ENCODE measurements at places on chromosomes 4 and X. TPM values are rescaled to one million over a fixed set of nuclear protein-coding genes. Genes with fewer than 3 reads are reported as not detected.

DNA sequence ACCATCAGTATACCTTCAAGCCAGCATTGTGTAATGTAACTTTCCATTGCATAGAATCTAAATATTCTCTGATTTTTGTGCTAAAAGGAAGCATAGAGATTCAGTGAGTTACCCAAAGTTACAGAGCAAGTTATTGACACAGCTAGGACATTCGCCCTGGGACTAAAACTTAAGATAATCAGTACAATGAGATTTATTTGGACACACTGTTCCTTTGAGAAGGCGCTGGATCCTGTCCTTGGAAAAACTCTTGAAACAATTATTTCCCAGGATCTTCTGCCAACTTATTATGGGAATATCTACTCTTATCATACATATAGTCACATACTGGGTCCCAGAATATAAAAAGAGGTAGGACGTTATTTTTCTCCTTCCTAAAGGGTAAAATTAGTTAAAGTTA, 392.0 kb downstream of the UBE2NL start:
- no peak for DNase-seq

GRCh38 chr4:158802914-158803313, 34.1 kb downstream of the FNIP2 start:
- no peak for DNase-seq

DNA sequence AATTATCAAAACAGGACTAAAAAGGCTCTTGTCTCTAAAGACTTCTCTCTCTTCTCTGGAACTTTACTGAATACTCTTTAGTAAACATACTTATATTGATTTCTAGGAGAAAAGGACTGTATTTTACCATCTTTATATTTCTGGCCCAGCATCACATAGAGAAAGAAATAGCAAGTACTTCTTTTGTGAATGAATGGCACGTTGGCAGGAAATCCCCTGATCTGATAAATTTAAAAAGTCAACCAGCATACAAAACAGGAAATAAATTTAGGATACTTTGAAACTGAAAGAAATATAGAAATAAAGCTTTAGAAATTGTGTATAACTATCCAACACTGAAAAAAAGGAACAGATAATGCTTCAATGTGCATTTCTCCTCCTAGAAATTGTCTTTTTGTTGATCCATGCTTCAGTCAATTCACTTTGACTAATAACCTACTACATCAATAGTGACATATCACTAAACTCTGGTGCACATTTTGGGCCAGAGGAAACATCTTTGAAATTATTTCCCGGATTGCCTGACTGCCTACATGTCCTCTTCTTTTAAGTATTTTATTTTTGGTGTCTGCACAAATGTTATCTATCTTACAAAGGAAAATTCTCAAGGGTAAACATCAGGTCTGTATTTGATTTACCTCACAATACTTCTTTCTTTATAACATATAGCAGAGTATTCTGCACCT, 183.5 kb upstream of the FSTL5 start:
- DNase-seq: no peak

DNA sequence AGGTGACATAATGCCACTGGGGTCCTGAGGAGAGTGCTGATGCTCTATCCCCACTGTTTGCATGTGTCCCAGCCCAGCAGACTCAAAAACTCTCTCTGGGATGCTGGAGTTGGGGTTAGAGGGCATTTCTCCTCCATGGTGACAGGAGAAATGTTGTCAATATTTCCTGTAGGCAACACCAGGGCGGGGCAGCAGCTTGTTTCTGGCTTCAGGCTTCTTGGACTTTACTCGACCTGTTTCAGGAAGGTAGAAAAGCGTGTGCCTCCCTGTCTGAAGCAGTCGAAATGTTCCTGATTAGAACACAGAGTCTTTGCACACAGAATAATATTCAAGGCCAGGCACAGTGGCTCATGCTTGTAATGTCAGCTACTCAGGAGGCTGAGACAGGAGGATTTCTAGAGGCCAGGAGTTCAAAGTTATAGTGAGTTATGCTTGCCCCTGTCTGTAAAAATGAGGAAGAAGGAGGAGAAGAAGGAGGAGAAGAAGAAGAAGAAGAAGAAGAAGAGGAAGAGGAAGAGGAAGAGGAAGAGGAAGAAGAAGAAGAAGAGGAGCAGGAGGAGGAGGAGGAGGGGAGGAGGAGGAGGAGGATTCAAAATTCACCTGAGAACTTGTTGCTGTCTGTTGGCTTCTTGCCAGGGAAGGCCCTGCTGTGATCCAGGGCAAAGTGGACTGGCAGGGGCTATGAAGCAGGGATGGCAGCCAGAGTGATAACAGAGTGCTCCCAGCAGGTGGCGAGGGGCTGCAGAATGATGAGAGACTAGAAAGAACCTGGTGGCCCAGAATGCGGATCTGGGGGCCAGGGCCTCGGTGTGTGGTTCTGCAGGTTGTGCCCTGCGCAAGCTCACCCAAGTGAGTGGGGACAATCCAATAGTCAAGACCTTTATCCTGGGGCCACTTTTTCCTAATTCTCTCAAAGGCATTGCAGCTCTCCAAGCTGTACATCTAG, 82.9 kb downstream of the RTL5 start:
- DNase-seq: no peak

DNA sequence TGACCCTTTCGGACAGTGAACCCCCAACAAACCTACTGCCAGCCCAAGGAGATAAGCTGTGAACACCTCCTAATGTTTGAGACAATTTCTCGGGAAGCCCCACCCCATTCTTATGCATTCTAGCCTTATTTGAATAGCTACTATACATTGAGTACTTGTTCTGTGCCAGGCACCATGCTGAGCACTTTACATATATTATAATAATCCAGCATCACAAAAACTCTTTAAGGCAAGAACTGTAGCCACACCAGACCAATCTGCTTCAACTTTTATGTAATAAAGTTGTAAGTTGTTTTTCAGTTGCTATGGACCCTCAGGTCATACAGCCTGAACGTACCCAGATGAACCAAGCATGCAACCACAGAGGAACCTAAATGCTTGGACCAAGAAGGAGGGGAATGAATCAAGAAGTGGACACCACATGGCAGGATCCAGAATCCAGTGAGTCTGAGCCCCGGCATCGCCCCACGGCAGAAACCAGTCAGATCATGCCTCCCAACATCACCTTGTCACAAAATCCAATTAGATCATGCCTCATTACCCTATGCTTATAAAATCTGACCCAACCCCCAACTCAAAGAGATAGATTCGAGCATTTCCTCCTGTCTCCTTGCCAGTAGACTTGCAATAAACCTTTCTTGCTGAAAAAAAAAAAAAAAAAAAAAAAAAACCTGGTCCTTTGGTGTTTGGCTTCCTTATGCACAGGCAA, 225.0 kb downstream of the QDPR start:
- no peak for DNase-seq

DNA sequence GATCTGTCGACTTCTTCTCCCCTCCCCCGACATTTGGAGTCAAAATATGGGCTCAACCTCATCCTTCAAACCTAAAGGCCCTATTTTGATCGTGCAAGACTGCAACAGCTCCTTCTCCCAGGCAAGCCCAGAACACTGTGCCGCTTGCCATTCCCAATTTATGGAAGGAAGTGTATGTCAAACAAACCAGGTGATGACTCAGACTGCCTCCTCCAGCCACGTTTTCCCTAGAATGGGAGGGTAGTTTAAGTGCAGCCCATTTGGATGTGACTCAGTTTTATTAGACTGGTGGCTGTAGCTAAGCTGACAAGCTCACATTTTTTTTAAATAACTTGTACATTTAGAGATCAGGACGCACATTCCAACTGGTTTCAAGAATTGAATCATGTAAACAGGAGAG, 570.4 kb upstream of the DIPK2B start:
- no peak for DNase-seq

NFXL1 gene
- total RNA-seq: 26.9 TPM

- DNase-seq: no peak
Measured at GRCh38 chr4:152708361-152708760, 28.6 kb upstream of the TMEM154 start.

GRCh38 chr4:107561481-107561880, 158.6 kb downstream of the PAPSS1 start:
- no peak for DNase-seq

DNA sequence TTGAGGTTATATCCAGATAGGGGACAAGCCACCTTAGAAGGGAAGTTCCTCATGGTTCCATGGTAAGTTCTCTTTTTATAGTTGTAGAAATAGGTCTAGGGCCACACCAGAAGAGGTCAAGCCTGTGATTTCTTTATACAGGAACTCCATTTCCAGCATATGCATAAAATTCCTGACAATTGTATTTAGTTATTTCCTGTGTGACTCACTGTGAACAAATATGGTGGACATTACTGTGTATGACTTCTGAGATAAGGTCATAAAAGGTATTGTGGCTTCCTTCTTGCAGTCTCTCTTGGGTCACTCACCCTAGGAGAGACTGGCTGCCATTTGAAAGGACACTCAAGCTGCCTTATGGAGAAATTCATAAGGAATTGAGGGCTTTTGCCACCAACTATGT, 2.2 kb upstream of the C4orf36 start:
- no peak for DNase-seq

DNA sequence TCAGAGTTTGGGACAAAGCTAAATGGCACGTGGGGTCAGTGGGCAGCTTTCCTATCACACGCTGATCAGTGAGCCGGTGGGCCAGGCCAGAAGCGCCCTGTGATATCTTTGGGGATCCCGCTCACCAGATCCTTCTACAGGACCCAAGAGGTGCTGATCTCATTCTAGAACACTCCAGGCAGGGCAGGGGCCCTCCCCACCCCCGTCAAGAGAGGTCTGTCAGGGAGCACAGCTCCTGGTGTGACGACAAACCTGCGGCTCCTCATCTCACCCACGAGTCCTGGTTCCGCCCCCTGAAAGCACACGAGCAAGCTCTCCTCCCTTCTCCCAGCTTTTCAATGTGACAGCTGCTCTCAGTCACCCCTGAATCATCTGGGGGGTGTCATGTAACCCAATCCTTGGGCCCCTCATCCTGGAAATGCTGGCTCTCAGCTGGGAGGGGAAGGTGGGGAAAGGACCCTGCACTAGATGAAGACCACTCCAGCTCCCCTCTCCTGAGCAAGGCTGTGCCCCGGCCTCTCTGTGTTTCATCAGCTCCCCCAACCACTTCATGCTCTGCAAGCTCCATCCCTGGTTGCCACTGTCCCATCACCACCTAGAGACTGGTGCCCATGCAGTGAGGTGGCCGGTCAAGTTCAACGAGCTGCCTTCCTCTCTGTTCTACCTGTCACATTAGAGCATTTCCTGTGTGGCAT, 4.6 kb downstream of the HCFC1 start:
- DNase-seq: no peak

RP2 gene
- 6.6 TPM for total RNA-seq

DNA sequence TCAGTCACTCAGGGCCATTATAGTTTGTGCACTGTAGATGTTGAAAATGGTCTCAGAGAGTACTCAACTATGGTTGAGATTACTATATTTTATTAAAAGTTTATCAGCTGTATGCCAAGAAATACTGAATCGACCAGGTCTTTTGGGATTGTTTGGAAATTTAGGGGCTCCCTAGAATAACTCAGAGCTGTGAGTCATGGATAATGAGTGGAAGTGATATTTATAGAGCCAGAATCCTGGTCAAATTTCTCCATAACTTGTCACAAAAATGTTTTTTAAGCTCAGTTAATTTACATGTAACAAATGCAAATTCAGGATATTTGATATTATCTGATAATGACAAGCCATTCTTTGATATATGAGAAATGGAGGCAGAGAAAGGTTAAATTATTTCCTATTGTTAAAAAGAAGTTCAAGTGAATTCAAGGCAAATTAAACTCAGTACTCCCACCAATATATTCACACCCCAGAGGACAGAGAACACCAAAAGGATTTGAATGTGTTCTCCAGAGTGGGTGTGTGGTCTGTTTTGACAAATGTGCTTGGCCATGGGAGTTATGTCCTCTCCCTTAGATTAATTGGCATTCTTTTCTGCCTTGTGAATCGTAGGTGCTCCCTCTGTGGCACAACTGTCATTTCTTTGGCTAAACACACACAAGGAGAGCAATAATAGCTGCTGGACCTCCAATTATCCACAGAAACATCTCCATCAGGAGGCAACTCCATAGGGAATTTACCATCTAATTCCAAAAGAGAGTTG, 37.7 kb downstream of the ARHGAP24 start:
- DNase-seq: no peak

- DNase-seq: no peak
Measured at GRCh38 chrX:45324941-45325340, 124.3 kb upstream of the DIPK2B start.

DNA sequence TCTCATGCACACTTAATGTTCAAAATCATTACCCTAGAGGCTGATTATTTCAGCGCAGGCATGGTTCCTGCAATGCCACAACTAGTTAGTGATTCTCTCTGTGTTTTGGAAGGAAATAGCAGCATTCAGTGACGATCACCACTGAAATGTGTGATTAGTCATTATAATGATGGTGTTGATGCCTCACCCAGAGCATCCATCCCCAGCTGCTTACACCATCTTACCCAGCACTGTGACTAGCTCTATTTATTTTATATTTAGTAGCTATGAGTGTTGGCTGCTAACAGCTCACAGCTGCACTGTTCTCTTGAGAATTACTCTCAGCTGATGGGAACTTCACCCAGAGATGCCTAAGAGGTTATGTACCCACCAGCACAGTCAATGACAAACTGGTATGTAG, 60.5 kb upstream of the TSPAN7 start:
- no peak for DNase-seq

PLK4 gene
- 22.2 TPM for total RNA-seq

- DNase-seq: no peak
Measured at GRCh38 chrX:31711166-31711565, 639.3 kb upstream of the FTHL17 start.

DNA sequence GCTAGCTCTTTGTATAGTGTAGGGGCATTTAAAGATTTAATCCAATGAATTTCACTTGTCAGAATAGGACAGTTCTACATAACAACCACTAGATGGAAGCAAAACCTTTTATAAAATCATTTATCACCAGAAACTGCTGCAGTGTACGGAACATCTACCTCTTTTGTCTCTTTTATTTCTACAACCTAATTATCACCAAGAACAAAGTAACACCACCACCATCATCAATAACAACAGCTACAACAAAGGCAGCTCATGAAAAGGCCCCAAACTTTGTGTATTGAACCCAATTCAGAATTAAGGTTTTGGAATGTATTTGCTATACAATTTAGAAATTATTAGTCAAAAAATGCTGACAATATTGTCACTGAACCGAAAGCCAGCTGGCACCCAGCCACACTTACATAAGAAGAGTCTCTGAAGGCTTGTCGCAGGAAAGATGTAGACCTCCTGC, 260.9 kb upstream of the RPS6KA3 start:
- DNase-seq: no peak

CDKL2 gene
- 11.9 TPM for total RNA-seq

MAGEA12 gene
- total RNA-seq: 11.4 TPM

TCEANC gene
- total RNA-seq: 5.6 TPM

DNA sequence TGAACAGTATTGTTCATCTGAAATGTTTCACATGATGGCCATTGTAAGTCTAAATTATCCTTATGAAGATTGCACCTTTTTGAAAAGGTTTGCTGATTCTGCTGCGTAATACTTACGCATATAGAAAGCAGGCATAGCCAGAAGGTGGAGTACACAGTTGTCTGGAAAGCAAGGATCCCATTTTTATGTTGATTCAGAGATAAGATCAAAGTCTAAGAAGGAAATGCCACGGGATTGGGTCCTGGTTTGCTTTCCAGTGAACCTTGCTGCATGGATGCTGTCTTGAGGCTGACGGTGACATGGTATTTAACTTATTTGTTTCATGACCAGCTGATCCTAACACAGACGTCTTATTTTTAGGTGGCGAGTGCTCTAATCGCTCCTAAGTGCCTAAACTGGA, 15.5 kb downstream of the MAGEA9B start:
- DNase-seq: no peak

SPIN2A gene
- total RNA-seq: 0.71 TPM

Measured in testis (tissue), 5 donors.